ENCODE measurements at places on chromosomes 7 and 10.

GRCh38 chr7:135512135-135512887 lies 2.4 kb upstream of the CNOT4 start:
- DNase-seq: peak; percentile 69

DNA sequence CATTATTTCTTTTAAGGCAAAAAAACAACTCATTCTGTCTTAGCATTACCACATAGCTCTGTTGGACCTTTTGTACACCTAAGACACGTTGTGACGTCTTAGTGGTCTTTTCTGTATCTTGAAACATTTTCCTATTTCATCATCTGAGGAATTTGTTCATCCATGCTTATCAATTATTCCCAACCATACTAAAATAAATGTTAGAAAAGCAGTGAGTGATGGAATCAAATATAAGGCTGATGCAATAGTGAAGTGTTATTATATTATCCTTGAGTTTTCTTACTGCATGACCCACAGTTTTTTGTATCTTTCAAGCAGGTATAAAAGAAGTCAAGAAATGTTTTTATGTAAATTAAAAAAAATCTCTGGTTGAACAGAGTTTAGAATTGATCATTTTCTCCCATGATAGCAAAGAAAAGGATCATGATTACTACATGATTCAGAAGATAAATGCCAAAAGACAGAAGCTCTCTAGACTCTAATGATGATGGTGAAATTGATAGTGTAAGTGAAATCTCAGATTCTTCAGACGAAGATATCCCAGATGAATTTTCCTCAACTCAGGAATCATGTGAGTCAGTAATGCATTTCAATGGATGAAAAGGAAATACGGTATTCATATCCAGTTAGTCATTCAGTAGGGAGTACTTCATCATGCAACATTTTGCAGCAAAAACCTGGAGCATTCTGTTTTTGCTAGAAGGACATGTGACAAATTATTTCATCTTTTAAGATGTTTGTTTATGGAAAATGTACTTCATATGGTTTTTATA lies 51.4 kb downstream of the CELF2 start:
- no peak for DNase-seq

DNA sequence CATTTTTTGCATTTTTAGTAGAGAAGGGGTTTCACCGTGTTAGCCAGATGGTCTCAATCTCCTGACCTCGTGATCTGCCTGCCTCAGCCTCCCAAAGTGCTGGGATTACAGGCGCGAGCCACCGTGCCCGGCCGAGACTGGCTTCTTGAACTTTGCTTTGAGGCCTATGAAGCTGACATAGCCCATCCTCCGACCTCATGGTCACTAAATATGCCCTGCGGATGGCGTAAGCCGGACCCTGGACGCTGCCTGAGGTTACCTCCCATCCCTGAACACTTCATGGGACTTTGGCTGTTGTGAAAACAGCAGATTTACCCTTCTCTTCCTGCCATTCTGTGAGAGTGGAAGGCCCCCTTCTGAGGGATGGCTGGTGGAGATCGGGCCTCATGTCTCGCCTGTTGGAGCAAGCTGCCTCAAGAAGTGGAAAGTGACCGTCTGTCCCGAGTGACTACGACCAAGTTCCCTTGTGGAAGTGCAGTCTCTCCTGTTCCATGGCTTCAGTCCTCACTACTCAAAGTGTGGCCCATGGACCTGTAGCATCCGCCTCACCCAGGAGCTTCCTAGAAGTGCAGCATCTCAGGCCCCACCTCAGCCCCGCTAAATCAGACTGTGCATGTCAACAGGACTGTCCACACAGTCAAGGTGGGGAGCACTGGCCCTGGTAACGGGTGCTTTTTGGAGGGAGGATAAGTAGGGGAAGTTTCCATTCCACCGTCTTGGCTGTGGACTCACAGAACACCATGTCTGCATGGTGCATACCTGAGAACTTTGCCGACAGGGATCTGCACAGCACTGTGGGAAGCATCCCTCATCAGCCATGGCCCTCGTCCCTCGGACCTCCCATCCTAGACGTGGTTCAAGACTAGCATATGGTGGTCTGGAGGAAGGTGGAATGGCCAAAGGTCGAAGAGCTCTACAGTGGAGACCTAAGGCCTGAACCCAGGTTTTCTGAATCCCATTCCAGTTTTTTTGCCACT lies 210.5 kb upstream of the SHH start:
- no peak for DNase-seq

DNA sequence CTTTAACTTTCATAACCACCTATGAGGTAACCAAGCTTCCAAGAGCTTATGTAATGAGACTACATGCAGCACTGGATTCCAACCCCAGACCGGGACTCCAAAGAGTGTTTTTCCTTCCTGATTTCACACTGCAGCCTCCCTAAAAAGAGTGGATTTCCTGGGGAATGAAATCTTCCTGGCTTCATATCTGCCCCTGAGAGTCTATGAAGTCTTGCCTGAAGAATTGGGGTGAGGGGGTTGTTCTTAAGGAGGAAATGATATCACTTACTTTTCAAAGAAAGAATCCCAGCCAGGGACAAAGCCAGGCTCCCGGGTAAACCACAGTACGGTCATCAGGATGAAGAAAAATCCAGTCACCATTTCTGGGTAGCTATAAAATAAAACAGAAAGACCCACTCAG lies 29.7 kb downstream of the STMP1 start:
- no peak for DNase-seq

GRCh38 chr10:14749070-14749809 lies 25.5 kb downstream of the FAM107B start:
- DNase-seq: no peak

- DNase-seq: no peak
These were observed 381.1 kb downstream of the SDK1 start for GRCh38 chr7:3682028-3682710.

- DNase-seq: no peak
These were observed 5.8 kb downstream of the MINDY4 start for GRCh38 chr7:30776971-30777370.

DNA sequence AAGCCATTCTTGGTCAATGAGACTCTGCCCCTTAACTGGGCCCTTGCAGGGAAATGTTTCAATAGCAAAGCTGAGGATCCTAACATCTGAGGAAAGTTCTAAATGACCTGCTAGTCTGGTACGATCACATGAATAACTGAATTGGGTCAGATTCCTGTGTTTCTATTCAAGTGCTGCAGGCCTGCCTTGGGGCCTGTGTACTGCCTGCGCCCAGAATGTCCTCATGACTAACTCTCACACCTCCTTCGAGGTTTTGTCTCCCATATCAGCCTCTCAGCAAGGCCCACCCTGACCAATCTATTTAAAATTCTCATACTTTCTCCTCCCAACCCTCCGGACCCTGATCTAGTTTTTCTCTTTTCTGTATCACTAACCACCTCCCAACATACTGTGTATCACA lies 4.4 kb downstream of the JAZF1 start:
- no peak for DNase-seq

- DNase-seq: no peak
These were observed 210.9 kb upstream of the C7orf33 start for GRCh38 chr7:148379677-148380076.

- DNase-seq: no peak
These were observed 37.1 kb downstream of the STARD3NL start for GRCh38 chr7:38215115-38215514.

- no peak for DNase-seq
These were observed 4.7 kb upstream of the ZNF775 start for GRCh38 chr7:150374472-150374871.

- DNase-seq: no peak
These were observed 297.5 kb downstream of the GFRA1 start for GRCh38 chr10:115975506-115975905.

- no peak for DNase-seq
These were observed 207.8 kb upstream of the PODXL start for GRCh38 chr7:131764143-131764775.

DNA sequence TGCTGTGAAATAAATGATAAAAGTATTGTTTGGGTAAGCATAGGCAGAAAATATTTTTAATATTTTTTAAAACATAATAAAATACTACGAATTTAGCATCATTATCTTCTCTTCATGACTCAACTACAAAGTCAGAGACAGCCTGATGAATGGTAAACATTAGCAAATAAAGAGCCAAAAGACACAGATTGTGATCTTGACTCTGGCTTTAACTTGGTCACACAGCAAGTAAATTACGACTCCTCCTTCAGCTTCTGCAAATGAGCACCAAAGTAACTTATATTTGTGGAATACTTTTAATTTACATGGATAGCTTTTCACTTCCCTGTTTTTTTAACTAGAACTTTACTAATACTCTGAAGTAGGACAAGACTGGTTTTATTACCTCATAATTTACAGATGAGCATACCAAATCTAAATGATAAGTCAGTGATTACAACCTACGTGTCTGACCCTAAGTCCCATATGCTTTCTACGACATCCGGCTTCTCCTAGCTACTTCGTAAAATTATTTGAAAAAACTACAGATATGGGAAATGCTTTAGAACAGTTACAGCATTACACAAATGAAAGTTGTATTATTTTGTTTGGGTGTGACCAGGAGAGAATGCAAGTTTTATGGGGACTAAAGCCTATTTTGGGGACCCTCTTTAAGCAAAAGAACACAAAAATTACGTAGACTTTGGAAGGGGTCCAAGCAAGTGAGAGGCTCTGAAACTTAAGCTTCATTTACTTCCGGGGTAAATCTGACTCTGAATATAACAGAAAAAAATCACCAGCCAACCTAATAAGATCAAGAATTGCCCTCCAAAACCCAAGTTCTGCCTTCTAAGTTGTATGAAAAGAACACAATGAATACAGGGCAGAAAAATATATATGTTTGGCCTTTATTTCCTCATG lies 133.8 kb downstream of the CPEB3 start:
- DNase-seq: no peak

DNA sequence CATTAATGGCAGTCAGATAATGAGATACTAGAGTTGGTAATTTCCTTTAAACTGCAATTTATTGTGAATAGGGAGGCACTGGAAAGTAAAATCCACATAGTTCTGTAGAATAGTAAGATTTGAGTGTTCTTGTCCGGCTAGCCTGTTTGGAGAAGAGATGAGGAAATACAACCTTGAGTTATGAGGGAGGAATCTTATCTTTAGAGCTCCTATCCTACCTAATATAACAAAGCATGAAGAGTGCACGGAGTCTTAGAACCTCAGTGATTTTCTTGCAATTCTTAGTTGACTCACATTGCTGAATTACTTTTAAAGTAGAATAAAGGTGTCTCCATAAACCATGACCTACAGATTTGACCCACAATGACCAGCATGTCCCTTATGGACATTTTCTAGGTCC lies 73.4 kb downstream of the ATAD1 start:
- no peak for DNase-seq

DNA sequence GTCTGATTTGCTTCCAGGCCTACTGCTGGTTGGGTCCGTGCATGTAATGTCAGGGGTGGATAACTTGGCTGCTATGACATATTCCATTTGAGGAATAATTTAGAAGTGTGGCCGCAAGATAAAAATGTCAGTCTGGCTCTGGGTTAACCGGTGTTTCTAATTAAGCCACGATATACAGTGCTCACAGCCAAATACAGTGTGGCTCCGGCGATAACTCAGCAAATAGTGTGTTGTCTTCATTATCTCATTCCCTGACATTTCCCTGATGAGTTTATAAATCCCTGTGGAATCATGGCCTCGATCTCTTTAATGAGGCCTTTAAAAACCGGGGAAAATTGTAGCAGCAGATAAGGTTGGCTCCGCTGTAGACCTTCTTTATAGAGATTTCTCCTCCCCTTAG lies 1125.0 kb downstream of the TYW1 start:
- DNase-seq: no peak
